ENCODE measurements at places on chromosomes 11 and 22.

- no peak for DNase-seq
These were observed 1.8 kb downstream of the TLCD5 start for GRCh38 chr11:120326845-120327281.

DNA sequence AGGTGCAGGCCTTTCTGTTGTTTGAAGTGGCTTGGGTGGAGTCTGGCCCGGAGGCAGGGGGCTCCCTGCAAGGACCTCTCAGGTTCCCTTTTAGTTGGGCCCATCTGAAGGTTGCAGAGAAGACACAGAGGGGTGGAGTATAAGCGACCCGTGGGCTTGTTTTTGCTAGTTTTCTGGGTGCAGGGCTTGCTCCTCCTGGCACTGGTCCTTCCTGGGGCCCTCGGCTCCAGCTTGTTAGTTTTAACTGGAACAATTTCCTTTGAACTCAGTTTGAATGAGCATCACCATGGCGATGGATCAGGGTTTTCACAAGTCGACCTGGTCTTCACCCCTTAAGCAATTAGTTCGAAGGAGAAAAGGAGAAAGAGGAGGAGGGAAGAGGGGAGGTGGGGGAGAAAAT lies 28.5 kb upstream of the OAF start:
- DNase-seq: no peak

DNA sequence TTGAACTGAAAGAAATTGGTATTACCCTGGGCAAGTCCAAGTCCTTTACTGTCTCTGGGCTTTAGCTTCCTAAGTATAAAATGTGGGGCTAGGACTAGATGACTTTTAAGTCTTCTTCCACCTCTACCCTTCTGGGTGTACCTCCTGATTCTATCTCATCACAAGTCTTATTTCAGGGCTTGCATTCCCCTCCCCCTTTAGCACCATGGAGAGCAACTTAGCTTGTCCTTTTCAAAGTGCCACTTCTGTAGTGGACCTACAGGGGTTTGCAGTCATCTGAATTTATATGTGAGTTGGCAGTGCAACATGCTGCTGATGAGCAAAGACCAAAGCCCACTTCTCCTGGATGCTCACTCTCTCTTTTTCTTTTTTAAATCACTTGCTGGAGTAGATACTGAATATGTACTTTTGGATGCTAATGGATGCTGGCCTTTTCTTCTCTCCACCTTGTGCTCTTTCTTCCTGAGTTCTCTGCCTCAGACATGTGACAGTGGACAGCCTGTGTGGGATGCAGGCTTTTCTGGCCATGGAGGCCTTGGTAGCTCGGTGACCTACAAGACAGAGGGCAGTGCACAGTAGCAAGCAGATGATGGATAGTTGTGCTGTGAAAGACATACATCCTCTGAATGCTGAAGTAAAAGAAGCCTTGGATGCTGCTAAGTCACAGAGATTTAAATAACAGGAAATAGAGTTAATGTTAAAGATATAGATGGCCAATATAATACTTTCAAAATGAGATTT lies 185.0 kb downstream of the NELL1 start:
- no peak for DNase-seq

DNA sequence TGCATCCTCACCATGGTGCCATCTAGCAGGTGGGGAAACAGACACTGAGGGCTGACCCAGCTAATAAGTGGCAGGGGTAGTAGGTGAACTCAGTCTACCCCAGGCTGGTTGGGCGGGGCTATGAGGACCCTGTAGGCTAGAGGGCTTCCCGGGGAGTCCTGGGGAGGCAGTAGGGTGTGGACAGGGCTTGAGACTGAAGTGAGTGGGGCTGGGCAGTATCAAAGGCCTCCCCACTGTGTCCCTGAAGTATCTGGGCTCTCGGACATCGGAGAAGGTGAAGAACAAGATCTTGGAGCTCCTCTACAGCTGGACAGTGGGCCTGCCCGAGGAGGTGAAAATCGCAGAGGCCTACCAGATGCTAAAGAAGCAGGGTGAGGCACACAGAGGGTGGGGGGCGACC lies 11.4 kb downstream of the GGA1 start:
- no peak for DNase-seq

- DNase-seq: no peak
These were observed 2.3 kb upstream of the CATSPERZ start for GRCh38 chr11:64297699-64298358.

- DNase-seq: no peak
These were observed 77.5 kb downstream of the DENND5A start for GRCh38 chr11:9187616-9188015.

DNA sequence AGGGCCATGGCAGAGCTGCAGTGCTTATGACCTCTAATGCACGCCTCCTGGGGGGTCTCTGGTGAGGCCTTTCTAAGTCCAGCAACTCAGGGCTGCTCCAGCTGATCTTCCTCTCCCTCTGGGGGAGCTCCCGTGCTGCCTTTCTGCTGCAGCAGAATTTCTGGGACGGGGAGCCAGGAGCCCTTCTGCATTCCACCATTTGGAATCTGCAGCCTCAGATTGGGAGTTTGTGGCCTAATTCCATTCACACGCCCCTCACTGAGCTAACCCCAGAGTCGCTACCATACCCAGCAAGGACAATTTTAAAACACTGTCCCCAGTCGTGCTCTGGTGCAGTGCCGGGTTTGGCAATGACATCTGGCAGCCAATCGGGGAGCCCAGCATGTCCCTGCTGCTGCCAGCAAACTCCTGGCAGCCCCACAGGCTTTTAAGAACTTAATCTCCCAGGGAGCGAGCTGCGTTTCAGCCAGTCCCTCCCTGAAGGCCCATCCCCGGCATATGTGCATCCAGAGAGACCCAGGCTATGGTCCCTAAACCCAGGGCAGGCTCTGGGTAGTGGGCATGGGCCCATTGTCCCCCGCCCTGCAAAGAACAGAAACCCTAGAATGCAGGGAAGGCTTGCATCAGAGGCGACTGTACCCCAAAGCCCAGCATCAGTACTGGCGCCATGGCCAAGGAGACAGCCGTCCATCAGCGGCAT lies 4.7 kb downstream of the SHANK2 start:
- no peak for DNase-seq

GRCh38 chr11:124950601-124951330 lies 3.2 kb upstream of the CCDC15 start:
- DNase-seq: no peak

DNA sequence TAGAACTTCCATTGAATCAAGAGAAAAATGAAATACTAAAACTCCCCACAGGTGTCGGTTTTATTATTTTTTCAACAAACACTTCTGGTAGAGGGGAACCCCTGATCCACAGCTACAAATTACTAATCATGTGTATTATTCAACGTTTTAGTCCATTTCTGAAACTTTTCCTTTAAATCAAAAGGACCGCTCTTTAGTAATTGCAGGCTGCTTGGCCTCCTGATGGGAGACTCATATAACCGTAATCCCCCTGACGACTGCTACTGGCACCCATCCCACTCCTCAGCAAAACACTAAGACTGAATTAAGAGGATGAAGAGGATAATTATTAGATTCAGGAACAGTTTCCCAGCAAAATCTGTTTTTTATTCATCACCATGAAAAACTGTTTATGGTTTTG lies 46.4 kb downstream of the PAX6 start:
- no peak for DNase-seq

GRCh38 chr11:47109727-47110246 lies 66.9 kb downstream of the ARFGAP2 start:
- DNase-seq: no peak

DNA sequence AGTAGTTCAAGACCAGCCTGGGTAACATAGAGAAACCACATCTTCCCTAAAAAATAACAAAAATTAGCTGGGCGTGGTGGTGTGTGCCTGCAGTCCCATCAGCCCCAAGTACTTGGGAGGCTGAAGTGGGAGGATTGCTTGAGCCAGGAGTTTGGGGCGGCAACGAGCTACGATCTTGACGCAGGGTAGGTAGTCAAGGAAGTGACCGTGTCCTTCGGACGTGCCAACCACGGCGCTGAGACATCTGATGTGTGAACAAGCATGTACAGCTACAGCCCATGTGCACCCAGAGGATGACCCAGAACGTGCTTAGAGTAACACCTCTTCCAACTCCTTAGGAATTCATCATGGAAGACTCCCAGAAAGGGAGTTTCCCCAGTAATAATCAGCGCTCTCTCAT lies 21.4 kb downstream of the RGL4 start:
- DNase-seq: no peak

- DNase-seq: no peak
These were observed 22.2 kb upstream of the MUC5B start for GRCh38 chr11:1200611-1201191.

DNA sequence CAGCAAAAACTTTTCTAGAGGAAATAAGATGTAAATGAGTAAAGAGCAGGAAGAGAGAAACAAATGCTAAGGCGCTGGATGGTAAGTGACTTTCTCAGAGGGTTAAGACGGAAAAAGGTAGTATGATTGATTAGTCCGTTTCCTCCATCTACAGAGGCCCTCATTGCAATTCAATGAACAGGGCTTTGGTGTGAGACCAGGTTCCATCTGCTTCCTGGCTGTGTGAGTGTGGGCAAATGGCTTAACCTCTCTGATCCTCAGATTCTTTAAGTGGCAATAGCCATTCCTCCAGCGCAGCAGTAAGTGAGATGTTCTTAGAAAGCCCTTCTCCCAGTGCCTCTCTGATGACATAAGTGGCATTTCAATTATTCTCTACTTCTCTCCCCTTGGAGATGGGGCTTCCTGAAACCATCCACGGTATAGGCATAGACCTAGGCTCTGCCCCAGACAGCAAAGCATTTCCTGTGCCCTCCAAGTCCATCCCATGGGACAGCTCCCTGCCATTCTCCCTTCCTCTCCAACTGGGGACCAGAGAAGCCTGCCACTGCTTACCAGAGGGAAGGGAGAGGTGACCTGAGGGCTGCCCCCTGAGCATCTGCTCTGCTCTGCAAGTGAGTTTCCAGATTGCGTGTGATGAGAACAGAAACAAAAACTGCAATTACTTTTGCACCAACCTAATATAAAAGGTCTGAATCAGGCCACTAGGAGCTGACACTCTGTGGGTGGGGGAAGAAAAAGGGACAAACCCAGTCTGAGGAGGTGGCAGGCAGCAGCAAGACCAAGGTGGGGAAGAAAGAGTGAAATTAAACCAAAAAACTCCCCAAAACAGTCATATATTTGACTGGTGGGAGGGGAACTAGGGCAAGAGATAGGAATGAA lies 12.7 kb upstream of the CD44 start:
- DNase-seq: no peak

DNA sequence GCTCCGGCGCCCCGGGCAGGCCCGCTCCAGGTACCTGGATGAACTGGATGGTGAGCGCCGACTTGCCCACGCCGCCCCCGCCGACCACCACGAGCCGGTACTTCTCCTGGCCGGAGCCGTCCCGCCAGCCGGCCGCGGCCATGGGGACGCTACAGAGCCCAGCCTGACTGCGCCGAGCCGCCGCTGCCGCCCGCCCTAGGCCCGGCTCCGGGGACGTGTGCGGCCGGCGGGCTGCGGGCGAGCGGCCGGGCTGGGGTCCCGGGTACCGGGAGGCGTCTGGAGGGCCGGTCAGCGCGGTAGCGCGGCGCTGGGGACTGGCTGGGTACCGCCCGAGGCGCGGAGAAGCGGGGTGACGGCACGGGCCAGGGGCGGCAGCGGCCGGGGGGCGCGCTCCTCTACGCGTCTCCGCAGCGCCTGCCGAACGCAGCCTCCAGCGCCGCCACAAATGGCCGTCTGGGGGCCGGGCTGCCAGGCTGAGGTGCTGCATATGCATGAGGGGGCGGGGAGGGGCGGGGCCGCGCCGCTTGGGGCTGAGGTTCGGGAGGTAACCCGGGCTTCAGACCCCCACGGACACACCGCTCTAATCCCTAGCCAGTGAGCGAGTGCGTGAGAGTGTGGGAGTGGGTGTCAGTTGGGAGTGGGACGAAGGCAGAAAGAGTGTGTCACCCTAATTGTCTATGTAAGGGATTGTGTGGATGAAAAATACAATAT lies at the start of gene RRAS2:
RRAS2 (minus strand) TSS at position 455 of the 711 bp plus-strand sequence; CDS start at position 142, 313 bp downstream.
- no peak for DNase-seq

All from vagina (tissue), 2 donors.